ENCODE measurements at places on chromosomes 12 and 14.
A peak's percentile ranks its signal among the peaks of the same experiment; 100 is the strongest.

DNA sequence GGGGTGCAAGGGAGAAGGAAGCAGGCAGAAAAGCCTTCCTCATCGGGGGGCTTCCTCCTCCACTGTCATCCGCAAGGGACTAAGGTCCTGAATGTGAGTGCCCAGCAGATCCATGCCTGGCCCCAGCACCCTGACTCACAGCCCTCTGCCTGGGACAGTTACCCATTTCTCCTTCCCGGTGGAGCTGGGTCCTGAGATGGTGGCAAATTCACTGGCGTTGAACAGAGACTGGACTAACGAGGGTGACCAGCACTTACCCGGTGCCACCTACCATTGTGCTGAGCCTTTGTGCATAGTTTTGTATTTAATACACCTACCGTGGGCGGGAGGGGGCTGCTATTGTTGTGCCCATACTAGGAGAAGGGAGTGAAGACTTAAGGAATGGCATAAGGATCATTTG, 30.9 kb upstream of the PLEKHG6 start:
- DNase-seq, result no peak
- H3K27ac ChIP-seq, result no peak overlapping the region
- peaks cover 37% of the 10 kb centered on the region for H3K27me3 ChIP-seq
- H3K36me3 ChIP-seq, result no peaks in the 10 kb centered on the region
- no peak overlapping the region for H3K4me3 ChIP-seq

DNA sequence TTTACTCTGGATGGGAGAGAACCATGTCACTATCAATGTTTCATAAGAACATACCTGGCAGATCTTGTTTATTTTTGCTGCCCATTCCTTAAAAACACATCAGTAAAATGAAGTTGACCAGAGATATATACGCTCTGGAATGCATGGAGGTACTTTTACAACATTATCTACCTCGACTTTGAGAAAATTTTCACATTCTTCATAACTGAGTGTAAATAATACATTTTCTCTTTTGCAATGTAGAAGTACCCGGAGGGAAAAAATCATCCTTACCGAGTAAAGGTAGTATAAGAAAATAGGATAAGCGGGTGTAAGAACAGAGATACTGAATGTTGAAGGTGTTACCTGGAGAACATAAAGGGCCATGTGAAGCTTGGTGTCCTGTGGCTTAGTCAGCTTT, 80.7 kb downstream of the TMEM116 start:
- no peaks in the 10 kb centered on the region for H3K36me3 ChIP-seq
- H3K4me1 ChIP-seq, result no peaks in the 10 kb centered on the region
- H3K27ac ChIP-seq, result no peak overlapping the region

DNA sequence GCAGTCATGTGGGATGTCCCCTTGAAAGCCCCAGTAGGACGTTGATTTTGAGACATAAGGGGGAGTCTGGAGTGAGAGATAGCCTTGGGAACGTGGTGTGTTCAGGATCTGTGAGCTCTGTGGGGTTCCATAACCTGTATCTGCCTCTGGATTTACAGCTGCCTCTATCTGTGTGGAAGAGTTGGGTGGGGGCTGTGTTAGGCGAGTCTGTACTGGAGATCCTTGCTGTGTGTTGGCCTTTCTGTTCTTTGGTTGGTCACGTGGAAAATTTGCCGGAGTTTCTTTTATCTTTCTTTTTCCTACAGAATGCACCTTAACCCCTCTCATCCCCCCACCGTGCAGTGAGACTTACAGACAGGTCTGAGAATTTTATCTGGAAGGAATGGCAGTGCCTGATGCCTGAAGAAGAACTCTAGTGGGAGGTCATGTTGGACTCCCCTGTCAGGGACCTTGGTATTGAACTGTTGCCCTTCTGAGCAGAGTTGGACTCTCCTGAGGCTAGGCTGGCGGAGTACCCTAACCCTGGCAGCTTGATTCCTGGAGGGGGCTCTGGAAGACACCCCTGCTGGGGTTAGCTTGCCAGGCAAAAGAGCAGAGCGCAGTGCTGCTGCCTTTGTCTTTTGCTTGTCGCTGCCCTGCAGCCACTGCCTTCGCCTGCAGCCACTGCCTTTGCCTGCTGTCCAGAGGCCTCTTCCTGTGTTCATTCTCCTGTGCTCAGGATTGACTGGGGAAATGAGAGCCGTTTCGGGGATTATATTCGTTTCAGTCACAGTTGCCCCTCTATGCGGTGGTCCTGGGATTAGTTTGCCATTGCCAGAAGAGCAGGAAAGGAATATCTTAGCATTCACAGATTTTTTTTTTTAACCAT, 34.1 kb downstream of the ZNF664 start:
- peaks cover 19% of the 10 kb centered on the region for H3K36me3 ChIP-seq
- H3K27ac ChIP-seq, result peak overlapping the region; percentile 76
- peaks cover 31% of the 10 kb centered on the region for H3K4me1 ChIP-seq
- peak overlapping the region; percentile 66 for H3K4me3 ChIP-seq
- no peaks in the 10 kb centered on the region for H3K27me3 ChIP-seq

- H3K4me3 ChIP-seq, result no peak overlapping the region
- no peaks in the 10 kb centered on the region for H3K36me3 ChIP-seq
- no peak overlapping the region for H3K27ac ChIP-seq
- H3K4me1 ChIP-seq, result no peaks in the 10 kb centered on the region
- H3K27me3 ChIP-seq, result no peaks in the 10 kb centered on the region
- no peak for DNase-seq
These were observed 150.6 kb upstream of the TBX3 start for GRCh38 chr12:114834621-114835020.

GRCh38 chr12:69726922-69727321, 11.7 kb upstream of the RAB3IP start:
- no peaks in the 10 kb centered on the region for H3K4me1 ChIP-seq
- H3K27ac ChIP-seq, result no peak overlapping the region
- no peak for DNase-seq
- H3K36me3 ChIP-seq, result no peaks in the 10 kb centered on the region
- peaks cover 32% of the 10 kb centered on the region for H3K27me3 ChIP-seq
